CD4-positive, alpha-beta T cell (primary cell): ENCODE measurements at places on chromosomes 13 and 19.

- DNase-seq: no peak
These were observed 2.6 kb downstream of the ACSBG2 start for GRCh38 chr19:6138066-6138465.

- peak; percentile 50 for DNase-seq
These were observed 25.7 kb downstream of the SLC8A2 start for GRCh38 chr19:47445937-47446402.

DNA sequence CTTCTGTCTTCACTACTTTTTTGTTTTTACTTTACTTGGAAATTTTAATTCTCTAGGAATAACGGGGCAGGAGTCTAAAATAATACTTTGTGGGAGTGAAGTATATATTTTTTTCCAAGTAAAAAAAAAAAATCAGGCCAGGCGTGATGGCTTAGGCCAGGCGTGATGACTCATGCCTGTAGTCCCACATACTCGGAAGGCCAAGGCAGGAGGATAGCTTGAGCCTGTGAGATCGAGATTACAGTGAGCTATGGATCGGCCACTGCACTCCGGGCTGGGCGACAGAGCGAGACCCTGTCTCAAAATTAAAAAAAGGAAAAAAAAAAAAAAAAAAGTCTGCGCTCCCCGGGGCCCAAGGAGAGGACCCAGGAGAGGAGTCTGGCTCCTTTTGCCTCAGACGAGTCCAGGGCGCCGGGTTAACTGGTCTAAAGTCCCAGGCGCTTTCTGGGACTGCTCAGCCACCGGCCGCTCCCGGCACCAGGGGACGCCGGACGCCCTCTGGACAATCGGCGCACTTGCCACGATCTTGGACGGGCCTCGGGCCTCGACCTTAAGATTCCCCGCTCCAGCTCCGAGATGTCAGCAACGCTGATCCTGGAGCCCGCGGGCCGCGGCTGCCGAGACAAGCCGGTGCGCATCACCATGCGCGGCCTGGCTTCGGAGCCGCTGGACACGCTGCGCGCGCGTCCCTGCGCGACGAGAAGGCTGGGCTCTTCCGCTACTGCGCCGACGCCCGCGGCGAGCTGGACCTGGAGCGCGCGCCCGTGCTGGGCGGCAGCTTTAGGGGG is 2.7 kb upstream of the ZFP82 start:
- no peak for DNase-seq

- DNase-seq: no peak
These were observed 311.3 kb downstream of the DLEU7 start for GRCh38 chr13:50531917-50532899.

GRCh38 chr13:94859278-94859691 is 146.9 kb upstream of the SOX21 start:
- no peak for DNase-seq

DNA sequence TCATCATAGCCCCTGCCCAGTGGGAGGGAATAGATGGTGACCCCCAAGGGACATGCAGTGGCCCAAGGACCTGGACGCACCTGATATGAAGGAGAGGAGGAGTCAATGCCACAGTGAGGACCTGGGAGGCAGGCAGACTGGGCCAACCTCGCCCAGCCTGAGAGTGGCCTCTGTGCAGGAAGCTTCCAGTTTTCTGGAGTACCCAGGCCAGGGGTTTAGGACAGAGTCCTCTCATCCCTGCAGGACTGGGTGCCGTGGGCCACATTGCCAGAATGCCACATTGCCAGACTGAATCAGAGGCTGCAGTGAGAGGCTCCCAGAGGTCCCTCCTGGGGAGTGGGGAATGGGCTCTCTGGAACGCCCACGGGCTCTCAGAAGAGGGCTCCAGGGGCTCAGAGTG is 82.9 kb upstream of the VSTM2B start:
- DNase-seq: no peak

- DNase-seq: no peak
These were observed 4.7 kb downstream of the KCTD4 start for GRCh38 chr13:45196096-45196495.

DNA sequence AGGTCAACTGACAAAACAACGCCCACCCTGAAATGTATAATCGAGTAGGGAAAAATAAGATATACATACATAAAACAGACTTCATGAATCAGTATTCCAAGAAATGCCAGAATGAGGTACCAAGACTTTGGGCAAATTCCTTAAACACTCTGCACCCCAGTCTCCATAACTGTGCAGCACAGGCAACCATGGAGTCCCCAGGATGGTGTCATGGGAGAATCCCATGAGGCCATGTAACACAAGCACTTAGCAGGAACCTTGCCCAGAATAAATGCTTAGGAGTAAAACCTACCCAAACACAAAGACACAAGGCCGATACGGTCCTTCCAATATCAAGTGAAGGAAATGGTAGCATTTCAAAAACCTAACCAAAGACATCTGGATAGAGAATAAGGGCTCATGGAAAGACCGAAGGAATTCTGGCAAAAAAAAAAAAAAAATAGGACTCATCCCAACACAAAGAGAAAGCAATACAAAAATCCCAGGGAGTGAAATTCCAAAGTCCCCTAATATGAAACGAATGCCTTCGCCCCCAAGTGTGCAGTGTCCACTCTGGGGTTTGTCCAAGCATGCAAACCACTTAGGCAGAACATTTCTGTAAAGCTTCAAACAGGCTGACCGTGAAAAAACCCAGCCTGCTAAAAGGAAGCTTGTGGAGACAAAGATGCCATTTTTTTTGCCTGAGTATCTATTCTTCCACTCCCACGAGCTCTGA is 11.1 kb downstream of the ZC3H4 start:
- DNase-seq: no peak

- no peak for DNase-seq
These were observed 148.9 kb downstream of the GPC6 start for GRCh38 chr13:93375491-93375890.

- no peak for DNase-seq
These were observed 110.2 kb downstream of the MZT1 start for GRCh38 chr13:72617186-72617585.

GRCh38 chr13:49308921-49309408 is 61.2 kb downstream of the CDADC1 start:
- no peak for DNase-seq

DNA sequence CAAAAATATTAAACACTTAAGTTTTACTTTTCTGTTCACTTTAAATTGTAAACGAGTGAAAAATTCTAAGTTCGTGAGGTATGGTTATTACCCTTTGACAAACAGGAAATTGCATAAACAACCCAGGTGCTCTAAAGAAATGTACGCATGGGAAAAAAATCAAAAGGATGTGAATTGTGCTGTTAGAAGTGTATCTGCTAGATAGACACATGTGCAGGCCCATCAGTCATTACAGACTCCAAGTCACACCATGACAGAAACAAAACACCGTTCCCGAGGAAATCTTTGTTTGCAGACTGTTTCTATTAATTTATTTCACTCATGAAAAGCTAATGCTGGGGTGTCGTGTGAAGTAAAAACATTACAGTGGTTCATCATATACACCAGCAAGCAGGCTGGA is 17.0 kb upstream of the DOCK9 start:
- peak; percentile 41 for DNase-seq
